ENCODE measurements at places on chromosomes 2 and 18.

GRCh38 chr2:233855345-233855744, 1.0 kb upstream of the HJURP start:
- DNase-seq = no peak

- no peak for DNase-seq
These were observed 42.8 kb downstream of the LRRTM4 start for GRCh38 chr2:77479395-77479794.

DNA sequence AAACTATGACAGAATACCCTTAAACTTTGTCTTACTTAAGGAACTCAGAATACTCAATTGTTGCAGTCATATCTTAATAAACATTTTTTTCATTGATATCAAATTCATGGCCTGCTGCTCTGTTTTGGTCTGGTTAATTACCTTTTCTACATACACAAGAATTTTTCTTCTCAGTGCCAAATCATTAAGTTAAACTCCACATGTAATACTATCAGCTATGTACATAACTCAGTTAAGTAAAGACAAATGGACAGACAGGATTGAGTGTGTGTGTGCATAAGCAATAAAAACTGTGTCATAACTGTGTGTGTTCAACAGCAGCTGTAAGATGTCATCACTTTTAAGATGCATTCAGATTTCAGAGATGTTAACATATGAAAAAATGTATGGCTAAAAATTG, 34.4 kb downstream of the VRK2 start:
- DNase-seq = peak; percentile 57

GRCh38 chr18:21115519-21116411, 4.2 kb upstream of the ROCK1 start:
- no peak for DNase-seq

DNA sequence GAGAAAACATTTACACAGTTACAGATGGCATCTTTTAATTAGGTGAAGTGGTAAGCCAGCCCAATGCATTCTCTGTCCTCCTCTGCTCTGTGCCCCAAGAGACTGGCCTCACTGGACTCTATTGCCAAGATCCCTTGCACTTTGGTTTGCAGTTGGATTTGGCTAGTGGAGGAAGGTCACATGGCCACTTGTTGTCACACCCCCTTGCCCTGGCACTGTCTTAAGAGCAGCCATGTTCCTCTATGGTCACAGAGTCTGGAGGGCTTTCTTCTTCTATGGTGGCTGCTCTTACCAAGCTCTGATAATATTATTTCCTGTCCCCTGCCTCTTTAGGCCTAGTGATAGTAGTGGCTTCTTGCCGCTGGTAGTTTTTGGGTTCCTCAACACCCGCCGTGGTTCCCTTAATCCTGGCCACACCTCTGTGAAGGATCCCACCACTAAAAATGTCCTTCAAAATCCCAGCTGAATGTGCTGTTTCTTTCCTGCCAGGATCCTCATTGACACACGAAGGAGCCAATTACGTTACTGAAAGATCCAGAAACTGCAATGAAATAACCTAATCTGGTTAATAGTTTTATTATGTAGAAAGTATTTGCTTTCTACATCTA, 111.1 kb downstream of the CDC42EP3 start:
- peak; percentile 46 for DNase-seq

DNA sequence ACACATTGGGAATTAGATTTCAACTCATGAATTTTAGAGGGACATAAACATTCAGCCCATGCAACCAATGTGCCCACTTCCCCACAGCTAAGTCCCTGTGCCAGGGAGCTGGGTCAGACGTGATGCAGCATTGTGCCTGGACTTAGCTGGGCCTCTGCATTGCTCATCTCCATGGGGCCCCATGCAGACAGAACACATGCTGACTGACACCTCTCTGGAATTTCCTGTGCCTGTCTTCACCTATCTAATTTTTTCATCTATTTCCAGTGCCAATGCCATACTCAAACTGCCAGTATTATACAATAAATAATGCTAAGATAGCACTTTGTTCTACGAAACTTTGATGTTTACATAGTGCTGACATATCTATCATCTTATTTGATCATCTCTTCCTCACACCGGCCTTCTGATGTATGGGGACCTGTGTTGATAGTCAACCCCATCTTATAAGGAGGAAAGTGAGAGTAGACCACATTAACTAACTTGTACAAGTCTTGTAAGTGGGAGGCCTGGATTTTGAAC, 92.2 kb downstream of the CDC42EP3 start:
- DNase-seq = no peak

DNA sequence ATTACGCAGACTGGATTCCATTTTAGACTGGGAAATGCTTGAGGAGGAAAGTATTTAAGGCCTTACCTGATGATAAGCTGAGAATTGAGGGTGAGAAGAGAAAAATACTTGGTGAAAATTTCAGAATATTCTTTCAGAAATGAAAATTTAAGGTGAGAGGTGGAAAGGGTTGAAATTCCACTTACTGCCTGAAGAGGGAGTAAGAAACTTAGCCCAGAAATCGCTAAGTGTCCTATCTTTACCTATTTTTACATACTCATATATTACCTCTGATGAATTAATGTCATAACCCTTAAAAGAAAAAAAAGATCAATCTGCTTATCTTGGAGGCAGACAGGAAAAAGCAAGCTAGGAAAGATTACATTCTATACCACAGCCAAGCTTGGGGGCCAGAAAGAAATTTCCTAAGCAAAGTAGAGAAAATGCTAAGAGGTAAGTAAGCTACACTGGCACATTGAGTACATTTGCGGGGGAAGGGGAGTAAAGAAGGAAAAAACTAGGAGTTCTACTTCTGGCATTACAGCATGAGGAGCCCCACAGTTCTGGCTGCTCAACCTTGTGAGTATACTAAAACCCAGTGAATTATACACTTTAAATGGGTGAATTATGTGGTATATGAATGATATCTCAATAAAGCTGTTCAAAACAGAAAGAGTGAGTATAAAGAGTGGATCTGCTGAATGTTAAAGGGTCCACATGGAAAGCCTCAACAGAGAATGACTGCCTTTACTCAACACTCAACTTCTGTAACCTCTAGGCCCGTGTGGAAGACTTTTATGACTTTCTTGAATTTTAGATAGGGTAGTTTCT, 33.8 kb downstream of the SMC6 start:
- peak; percentile 22 for DNase-seq

DNA sequence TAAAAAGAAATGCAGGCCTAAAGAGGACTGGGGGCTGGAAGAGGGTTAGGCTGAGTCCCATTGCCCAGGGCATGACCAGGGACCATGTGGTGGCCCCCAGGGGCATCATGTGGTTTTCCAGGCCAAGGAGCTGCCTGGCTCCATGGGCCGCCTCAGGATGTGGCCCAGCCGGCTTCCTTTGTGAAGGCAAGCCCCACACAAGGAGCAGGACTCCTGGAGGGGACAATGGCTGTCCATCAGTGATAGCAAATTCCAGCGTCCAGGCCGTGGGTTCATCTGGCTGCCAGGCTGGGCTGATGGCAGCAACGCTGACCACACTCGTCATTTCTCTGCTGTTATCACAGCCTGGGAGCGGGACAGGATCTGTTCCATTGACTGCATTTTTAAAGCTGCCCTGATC, 82.5 kb downstream of the GBX2 start:
- DNase-seq = no peak

- DNase-seq = no peak
These were observed 160.1 kb downstream of the HAUS1 start for GRCh38 chr18:46264255-46264654.

DNA sequence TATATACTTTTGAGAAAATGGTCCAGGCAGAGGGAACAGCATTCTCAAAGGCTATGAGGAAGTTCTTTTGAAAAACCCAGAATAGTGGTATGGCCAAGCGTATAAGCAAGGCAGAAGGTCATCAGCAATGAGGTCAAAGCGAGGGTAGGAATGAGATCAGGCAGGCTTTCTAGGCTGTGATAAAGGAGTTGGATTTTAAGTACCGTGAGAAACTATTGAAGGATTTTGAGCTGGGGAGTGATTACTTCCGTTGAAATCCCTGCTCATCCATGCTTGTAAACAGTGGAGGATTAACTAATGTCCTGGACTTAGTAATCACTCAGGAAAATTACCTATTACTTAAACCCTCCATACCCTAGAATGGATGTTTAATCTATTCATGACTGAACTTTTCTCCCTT, 50.2 kb downstream of the EMILIN2 start:
- no peak for DNase-seq

DNA sequence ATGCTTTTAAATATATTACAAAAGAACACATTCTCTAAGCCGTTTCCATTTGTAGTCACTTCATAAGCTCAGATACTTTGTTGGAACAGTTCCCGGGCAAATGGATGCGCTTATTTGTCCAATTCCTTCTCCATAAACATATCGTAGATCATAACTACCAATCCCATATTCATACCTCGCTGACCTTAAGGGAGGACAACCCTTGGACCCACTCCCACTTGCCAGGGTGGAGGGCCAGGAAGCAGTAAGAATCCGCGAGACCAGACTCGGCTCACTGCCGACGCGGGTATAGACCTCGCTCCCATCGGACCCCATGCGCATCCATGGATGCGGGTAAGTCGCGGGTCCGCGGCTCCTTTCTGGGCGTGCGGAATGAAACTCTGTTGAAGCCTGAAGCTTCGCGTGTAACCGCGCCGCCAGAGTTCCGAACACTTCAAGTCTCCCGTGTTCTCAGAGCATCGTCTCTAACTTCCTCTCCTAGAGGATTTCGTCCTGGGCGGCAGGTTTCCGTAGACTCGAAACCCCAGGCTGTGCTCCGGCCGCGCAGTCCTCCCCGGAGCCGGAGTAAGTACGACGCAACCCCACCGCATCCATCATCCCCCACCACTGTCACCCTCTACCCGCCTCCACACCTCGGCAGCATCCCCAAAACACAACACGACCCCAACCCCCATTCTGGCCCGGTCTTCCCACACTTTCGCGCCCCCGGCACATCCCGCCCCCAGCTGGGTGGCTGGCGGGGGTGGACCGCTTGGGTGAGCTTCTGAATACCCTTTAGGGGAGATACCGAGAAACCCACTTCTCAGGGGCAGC, 1.1 kb downstream of the DSC3 start:
- no peak for DNase-seq

DNA sequence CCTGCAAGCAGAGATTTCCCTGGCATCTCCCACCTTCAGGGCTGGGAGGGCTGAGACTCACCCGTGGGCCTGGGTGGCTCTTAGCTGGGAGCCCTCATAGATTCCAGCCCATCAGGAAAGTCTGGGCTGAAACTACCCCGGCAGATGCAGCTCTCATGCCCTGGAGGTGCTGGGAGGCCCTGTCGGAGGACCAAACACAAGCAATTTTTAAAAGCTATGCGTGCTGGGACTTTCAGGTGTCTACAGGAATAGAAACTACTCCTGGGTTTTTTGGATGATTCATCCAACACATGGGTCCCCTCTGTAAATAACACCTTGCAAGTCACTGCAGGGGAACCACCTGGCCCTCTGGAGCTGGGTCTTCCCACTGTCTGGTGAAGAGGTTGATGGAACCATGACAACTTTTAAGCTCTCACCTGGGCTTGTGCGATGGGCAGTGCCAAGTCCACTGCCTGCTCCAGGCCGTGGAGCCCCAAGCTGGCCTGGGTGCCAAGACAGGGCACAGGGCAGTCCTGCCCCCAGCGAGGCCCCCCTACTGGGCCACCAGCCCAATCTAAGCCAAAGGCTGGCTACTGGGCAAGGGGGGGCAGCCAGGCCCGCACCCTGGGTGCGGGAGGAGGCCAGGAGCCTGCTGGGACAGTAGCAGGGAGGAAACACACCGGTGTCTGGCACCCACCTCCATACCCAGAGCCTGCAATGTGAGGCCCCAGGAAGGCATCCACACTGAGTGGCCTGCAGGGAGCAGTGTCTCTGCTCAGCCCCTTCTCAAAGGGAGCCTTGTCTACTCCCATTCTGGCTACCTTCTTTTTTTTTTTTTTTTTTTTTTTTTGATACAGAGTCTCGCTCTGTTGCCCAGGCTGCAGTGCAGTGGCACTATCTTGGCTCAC, 1.1 kb upstream of the GPR55 start:
- no peak for DNase-seq

- no peak for DNase-seq
These were observed 27.6 kb upstream of the GNAL start for GRCh38 chr18:11661430-11661829.

GRCh38 chr2:85913884-85914881, 25.4 kb upstream of the ST3GAL5 start:
- no peak for DNase-seq

GRCh38 chr2:158138255-158138654, 36.6 kb downstream of the UPP2 start:
- DNase-seq = no peak

GRCh38 chr2:23367760-23368159, 17.2 kb upstream of the KLHL29 start:
- no peak for DNase-seq

DNA sequence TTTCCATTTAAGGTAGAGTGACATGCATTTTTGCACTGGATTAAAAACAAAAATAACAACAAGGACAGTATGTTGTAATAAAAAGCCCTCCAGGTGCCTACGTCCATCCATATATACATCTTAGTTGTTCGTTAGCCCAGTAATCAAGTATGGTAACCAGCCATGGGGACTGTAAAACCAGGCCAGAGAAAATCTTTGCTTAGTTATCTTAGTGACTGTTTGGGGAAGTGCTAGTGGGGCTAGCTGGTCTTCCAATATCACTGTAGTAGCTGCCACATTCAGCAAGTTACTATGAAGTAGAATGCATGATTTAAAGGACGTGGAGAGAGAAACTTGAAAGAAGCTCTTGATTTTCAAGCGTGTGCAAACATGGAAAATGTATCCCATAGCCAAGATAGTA, 95.9 kb upstream of the STON1 start:
- DNase-seq = no peak

DNA sequence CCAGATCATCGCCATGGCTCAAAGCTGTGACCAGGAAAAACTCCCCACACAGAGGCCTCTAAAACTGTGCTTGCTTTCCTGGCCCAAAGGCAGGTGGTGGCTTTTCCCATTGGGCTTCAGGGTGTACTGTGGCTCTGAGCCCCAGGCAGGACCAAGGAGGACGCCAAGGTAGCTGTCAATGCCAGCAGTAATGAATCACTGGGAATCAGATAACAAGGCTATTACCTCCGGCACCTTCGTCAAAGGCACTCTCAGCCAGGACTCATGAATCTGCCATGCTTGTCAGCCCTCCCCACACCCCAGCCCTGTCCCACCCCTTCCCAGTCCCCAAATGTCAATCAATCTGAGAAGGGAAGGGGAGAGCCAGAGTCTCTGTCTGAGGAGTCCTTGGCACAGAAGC, 27.9 kb upstream of the EN1 start:
- DNase-seq = no peak

- DNase-seq = no peak
These were observed 41.6 kb downstream of the FN1 start for GRCh38 chr2:215394102-215394805.

GRCh38 chr18:23856466-23857163, 157.9 kb upstream of the TTC39C start:
- no peak for DNase-seq

GRCh38 chr2:43762286-43762685, 11.6 kb upstream of the DYNC2LI1 start:
- DNase-seq = no peak

DNA sequence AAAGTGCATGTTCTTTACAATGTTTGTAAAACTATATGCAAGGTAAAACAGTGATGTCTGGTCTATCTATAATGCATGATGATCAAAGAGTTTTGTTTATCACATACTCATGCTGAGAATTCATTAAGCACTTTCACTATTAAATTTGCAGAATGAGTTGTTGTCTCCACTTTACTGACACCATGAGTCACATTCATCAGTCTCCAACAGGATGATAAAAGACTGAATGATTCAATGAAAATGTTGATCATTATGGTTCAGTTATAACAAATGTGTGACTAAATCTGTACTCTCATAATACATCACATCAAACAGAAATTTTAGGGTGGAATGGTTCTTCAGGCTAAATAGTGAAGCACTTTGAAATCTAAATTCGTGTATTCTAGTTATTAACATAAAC, 129.0 kb downstream of the ERBB4 start:
- DNase-seq = no peak

Measured in NCI-H510A treated with DMSO at 0.1 percent for 48 hours (cell line).